Hypothalamus (tissue), 51 donors: ENCODE measurements at places on chromosomes 16 and 17.

GRCh38 chr16:84884596-84885341, 65.0 kb downstream of the CRISPLD2 start:
- no peak for DNase-seq

DNA sequence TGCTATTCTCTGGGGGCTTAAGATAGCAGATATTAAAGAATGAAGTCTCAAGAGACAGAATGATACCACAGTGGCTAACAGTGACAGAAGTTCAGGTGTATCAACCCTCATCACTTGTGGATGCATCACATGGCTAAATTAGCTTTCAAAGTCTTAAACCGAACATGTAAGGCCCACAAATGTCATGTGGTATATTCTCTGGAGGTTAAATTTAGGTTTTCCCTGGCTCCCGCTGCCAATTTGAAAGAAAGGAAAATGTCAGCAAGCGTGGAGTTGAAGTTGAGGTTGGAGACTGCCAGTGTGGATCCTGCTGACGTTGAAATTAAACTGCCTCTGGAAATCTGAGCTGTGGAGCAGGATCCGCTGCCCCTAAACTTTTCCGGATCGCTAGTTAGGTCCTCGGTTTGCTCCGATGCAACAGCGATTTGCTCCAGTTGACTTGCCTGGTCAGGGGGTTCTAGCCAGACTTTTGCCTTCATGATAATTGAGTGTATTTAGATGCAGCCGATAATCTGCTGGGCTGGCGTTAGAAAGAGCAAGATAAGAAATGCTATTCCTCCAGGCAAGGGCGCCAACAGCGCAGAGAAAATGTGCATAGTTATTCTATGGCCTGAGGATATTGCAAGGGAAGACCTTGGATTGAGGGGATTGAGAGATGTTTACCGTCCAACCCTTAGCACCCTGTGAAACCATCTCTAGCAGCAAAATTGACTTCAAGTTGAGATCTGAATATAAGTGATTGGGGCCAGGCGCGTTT, 443.9 kb downstream of the TMEM114 start:
- DNase-seq, result no peak

DNA sequence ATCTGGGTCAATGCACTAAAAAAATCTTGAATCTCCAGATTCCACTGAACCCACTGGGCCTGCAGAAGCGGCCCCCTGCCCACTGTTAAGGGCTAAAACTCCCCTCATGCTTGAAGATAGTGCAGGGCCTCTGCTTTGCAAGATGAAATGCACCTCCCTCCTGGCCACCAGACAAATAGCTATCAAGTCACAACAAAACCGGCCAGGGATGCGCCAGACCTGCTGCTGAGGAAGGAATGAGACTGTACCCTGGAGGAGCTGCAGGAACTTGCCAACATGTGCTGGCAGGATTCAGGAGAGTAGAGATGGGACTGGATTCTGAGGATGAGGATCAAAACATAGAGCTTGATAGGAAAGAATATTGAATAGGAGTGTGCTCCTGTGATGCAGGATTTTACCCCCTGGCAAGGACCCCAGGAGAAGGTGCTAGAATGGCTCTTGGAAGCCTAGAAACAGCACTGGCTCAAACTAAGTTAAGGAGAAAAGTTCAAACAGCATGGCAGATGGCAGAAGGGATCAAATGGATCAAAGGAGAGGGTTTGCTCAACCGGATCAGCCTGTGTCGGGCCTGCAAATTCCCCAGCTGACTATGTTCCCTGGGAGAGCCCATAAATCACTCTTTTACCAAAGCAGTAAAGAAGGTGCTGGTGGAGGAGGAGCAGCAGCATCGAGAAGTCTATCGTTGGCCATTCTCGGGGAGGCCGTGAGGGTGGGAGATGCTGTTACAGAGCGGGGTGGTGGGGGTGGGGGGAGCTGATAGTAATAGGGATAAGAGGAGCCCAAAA, 27.2 kb upstream of the XYLT2 start:
- DNase-seq, result no peak

GRCh38 chr16:85573696-85574641, 39.2 kb upstream of the GSE1 start:
- DNase-seq, result peak; percentile 31

GRCh38 chr16:79164388-79164995, 436.0 kb downstream of the MAF start:
- no peak for DNase-seq

DNA sequence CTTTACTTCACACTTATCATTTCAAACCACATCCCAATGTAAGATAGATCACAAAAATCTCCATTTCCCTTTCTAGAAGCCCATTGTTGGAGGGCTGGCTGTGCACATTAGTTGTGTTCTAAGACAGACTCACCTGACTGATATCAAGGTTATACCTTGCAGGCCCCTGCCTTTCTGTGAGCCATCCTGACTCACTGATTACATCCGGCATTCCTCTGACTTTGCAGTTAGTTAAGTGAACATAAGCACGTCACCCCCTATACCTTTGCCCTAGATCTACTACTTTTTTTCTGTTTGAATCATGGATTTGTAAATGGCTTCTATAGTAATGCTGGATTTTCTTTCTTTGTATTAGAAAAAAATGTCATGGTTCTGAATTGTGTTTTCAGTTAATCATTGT, 78.3 kb downstream of the TANGO6 start:
- DNase-seq, result no peak

DNA sequence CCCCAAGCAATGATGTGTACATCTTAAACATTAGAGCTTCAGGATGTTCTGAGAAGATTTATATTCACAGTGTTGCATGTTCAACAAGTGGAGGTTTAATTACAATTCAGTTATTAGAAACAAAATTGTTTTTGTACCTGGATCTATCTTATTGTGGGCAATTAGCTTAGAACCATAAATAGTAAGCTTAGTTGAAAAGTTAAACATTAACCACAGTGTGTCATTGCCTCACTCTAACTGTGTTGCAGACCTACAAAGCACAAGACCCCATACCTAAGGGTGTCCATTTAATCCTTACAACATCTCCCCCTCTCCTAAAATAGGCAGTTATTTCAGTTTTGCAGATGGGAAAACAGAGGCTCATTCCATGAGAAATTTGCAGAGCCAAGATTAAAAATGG, 632.0 kb upstream of the SOX9 start:
- no peak for DNase-seq

DNA sequence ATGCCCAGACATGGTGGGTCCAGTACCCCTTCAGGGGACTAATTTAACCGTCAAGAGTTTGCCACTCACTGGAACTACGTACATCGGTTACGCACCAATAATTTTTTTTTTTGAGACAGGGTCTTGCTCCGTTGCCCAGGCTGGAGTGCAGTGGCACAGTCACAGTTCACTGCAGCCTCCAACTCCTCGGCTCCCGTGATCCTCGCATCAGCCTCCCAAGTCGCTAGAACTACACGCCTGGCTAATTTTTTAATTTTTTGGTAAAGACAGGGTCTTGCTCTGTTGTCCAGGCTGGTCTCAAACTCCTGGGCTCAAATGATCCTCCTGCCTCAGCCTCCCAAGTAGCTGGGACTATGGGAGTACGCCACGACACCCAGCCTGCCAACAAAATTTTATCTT, 15.6 kb downstream of the RPH3AL start:
- no peak for DNase-seq

GRCh38 chr17:673200-673681, 41.4 kb downstream of the VPS53 start:
- DNase-seq, result no peak

- no peak for DNase-seq
Measured at GRCh38 chr17:48647963-48648245, 21.7 kb upstream of the HOXB9 start.

- peak; percentile 24 for DNase-seq
Measured at GRCh38 chr17:9247401-9247938, 226.2 kb downstream of the NTN1 start.

- DNase-seq, result no peak
Measured at GRCh38 chr17:60586288-60586974, 13.6 kb upstream of the PPM1D start.

DNA sequence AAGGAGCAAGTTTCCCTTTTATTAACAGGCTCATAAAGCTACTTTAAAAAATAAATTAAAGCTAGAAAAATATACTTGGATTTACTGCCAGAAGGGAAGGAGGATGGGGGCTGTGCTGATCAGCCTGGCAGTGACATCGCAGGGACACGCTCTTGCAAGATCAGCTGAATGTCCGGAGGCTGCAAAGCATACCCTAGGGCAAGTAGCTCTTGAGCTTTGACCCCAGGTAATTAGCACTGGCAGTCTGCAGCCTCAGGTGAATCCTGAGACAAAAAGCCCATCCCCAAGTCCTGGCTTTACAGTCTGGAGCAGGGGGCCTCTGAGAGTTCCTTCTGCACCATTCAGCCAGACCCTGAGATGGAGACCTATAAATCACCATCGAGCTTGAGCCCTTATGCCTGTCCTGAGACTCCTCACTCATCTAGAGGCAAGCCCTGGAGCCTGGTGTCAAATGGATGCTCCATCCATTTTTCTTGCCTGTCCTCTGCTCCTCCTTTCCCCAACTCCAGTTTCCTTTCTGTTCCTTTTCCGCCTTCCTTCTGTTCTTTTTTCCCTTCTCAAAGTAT, 131.7 kb downstream of the TMEM114 start:
- DNase-seq, result no peak

DNA sequence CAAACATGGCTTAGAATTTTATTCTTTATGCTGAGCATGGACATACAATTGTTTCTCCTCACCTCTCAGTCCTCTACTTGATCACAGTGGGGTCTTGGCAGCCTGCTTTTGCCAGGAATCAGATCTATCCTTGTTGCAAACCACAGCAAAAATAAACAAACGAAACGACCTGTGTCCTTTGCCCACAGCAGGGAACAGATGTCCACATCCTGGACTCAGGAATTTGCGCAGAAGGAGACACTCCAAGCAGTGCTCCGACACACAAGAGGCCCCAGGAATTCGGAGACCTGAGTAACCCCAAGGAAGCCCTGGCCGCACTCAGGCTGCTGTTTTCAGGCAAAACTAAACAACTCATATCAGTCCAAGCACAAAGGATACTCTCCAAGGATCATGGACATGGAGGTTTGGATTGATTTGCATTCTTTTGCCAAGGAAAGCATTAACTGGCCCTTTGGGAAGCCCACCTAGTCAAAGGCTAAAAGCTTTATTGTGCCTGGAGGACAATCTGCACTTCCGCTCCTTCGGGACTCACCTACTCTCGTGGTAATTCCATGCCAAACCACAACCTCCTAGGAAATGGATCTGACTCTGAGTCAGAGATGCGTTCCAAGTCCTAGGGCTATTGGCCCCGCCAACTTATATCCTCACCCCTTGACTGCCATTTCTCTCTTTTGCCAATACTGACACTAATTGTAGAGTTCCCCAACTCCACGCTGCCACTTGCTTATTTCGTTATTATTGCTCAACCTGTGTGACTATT, 271.1 kb upstream of the CDH11 start:
- DNase-seq, result no peak

GRCh38 chr17:50939795-50940684, 73.9 kb upstream of the TOB1 start:
- no peak for DNase-seq

GRCh38 chr17:66951605-66951953, 12.9 kb upstream of the CACNG4 start:
- DNase-seq, result no peak

DNA sequence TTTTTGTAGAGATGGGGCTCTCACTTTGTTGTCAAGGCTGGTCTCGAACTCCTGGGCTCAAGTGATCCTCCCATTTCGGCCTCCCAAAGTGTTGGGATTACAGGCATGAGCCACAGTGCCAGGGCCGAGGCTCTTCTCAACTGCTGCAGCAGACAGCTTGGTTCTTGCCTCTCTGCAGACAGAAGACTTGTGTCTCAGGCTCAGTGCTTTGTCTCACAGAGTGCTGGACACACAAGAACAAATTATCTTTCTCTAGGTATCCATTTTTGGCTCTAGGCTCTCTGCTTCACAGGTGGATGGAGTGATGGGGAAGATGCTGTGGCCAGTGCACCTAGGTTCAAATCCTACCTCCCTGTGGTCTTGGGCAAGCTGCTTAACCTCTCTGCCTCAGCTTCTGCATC, 80.8 kb upstream of the RNU2-1 start:
- no peak for DNase-seq

GRCh38 chr16:63185235-63185780, 1149.1 kb upstream of the CDH8 start:
- DNase-seq, result no peak

DNA sequence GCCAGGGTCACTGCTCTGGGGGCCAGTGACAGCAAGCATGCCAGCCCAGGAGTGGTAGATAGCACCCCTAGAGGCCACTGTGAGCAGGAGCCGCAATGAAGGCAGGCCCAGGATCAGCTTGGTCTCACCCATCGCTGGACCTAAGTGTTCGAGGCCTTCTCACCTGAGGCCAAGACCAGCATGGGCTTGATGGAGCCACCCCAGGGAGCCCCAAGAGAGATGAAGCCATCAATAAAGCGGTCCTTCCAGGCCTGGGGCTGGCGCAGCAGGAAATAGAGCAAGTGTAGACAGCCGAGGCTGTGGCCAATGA, 1.8 kb downstream of the LCAT start:
- no peak for DNase-seq

DNA sequence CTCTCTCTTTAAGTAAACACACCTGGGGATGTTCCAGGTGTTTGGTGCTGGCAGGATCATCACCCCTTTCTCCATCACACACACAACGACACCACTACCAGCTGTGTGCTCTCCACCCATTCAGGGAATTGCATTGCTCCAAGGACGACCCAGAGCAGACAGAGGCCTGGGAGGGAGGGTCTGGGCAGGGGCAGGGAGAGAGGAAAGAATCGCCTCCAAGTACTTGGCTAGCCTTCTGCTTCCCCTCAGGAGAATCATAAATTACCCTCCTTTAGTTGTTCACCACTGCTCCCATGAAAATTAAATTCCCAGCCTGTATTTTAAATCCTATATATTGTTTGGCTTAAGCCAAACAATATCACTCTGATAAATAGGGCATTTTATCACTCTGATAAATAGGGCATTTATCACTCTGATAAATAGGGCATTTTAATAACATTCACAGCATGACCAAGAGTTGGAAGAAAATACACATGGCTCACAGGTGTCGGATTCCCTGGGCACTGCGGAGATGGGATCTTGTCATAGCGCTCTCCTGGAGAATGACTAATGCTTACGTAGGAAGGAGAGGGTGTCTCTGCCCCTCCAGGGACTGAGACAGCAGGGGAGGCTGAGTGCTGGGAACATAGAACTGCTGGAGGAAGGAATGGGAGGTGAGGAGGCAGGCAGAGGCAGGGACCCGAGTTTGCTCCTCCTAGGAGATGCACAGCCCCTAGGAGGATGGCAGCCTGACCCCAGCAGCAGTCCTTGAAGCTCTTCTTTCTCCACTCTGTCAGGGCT, 673.6 kb downstream of the HS3ST4 start:
- DNase-seq, result no peak

DNA sequence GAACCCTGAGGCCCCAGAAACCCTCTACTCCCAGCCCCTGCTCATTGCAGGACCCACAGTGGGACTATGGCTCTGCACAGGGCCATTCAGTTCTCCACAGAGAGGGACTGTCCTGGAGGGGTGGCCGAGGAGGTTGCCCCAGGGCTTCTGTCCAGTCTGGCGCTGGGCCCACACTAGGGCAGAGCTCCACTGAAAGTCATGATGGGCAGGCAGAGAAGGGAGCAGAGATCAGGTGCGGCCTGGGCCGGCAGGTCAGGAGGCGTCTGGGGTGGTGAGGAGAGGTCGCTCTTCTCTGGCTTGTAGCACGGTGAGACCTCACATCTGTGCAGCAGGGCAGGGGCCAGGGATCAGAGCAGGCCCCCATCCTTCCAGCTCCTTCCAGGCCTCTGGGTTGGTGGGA, 13.0 kb upstream of the PIK3R6 start:
- no peak for DNase-seq
